Cortex of kidney (tissue), 1 donor: ENCODE measurements at places on chromosomes 4 and X.

DNA sequence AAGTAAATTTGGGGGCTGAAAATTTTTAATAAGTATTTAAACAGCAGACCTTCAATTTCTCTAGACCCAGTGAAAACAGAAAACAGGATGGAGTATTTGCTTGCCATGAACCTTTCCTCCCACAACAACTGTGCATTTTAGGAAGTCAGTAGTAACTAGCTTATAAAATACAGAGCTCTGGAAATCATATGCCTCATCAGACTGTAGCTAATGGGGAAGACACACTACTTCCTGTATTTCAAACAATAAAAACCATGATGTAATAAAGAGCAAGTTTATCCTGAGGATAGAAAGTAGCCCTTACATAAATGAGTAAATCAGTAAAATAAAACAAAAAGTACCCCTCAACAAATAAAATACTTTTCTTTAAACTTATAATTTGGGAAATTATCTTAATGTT lies 280.1 kb upstream of the ZFP42 start:
- DNase-seq: no peak

- no peak for DNase-seq
Measured at GRCh38 chrX:44881549-44881948, 8.6 kb downstream of the KDM6A start.

DNA sequence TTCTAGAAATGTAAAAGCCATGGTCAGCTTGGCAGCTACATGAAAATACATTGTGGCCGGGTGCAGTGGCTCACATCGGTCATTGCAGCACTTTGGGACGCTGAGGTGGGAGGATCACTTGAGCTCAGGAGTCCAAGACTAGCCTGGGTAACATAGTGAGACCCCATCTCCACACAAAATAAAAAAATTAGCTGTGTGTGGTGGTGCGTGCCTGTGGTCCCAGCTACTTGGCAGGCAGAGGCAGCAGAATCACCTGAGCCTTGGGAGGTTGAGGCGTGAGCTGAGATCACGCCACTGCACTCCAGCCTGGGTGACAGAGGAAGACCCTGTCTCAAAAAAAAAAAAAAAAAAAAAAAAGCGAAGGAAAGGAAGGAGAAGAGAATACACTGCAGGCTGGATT lies 29.0 kb downstream of the RNF212 start:
- no peak for DNase-seq

GRCh38 chrX:10021461-10022272 lies 54.5 kb downstream of the CLDN34 start:
- DNase-seq: no peak

DNA sequence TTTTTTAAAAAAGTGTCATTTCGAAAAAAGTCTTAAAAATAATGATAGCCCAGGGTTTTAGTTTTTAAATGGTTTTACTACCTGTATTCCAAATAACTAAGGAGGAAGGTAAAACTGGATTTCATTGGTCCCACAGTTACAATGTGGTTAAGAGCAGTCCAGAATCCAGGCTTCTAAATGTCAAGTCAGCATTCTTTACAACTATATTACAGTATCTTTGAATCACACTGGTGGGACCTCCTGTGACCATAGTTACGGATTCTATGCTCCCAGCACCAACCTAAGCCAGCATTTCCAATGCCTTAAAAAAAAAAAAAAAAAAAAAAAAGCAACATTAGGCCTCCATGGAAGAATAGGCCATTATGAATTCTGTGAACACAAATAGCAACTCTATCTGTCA lies 6.2 kb downstream of the TIGD4 start:
- DNase-seq: no peak

DNA sequence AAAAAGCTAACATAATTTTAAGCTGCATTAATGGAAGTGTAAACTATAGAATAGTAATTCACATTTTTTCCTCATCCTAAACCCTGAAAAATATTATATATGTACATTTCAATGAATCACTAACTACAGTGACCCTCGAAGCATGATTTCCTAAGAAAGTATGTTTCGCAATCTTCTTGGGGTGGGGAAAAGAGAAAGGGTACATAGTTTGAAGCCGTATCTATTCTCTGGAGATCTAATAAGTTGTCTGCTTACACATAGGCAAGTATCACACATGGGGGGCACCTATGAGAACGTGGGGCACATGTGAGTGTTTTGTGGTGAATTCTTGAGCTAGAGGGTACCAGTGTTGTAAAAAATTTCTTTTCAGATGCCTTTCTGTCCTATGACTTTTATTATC lies 71.2 kb downstream of the JADE1 start:
- no peak for DNase-seq

GRCh38 chrX:150227873-150228410 lies 135.2 kb upstream of the MAMLD1 start:
- DNase-seq: no peak

GRCh38 chr4:138868562-138868961 lies 147.0 kb upstream of the NOCT start:
- DNase-seq: no peak

DNA sequence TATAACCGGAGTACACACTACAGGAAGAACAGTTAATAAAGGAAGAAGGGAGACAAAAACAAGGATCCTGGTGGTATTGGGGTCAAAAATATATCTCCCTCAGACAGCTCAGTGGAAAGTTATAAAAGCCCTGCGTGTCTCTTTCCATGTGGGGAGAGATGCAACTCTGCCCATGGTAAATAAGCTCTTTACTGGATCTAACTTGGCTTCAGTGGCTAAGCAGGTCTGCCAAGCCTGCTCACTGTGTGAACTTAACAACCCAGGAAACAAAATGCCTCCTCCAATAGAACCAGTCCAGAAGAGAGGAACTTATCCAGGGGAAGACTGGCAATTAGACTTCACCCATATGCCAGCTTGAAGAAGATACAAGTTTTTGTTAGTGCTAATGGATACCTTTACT lies 17.0 kb upstream of the ZNF280C start:
- DNase-seq: no peak

GRCh38 chr4:78737035-78737434 lies 39.1 kb upstream of the BMP2K start:
- DNase-seq: no peak

DNA sequence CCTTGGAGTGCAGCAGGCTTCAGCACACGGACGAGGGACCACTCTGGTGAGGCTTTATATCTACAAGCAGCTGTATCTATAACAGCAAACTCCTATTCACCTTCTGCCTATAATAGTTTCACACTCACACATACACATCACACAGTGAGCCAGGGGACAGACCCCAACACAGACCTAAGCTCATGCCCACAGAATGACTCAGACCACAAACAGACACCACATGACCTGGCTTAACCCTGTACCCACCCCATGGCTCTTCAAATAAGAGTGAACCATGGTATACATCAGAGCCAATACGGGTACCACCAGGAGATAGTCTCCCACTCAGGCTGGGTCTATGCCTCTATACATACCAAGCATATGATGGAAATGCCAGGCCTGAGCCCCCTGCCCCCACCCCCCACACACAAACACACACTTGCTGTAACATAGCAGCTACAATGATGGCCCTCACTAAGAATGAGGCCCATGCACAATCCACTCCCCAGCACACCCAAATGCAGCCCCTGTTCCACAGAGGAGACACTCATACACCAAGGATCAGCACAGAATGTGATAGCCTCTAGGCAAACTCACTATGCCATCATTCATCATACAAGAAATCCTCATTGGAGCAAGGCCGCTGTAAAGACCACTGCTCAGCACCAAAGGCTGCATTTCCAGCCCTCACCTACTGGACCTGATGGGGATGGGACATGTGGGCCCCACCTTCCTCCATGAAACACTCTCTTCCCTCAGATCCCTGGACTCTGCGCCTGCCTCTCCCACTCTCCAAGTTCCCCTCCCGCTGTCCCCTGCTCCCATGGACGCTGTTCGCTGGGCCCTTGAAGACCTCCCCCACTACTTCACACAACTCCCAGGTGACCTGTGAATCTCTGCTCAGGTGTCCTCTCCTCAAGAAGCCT lies 62.1 kb upstream of the XIAP start:
- no peak for DNase-seq

- DNase-seq: no peak
Measured at GRCh38 chr4:133390198-133390855, 241.2 kb downstream of the PCDH10 start.

DNA sequence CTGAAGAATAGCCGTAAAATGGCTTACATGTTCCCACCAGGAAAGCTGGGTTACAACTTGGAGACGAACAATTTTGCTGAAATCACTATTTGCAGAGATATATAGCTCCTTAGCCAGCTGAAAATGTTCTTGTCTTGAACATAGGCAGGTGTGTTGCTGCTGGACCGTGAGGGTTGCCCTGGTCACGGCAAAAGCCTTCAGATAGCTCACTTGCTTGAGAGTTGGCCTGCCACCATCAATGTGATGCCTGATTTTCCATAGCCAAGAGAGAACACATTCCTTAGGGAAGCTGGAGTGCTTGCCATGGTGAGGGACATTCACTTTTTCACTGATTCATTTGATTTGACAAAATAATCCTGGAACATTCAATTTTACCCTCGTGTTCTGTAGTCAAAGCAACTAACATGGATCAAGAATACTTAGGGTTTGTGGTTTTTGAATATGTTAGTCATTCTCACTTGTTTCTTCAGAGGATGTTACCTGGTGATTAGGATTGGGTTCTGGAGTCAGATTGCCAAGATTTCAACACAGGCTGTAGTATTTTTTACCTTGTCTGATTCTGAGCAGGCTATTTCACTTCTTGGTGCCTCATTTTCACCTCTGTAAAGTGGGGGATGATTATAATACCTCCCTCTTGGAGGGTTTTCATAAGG lies 536.9 kb downstream of the RAPGEF2 start:
- DNase-seq: no peak

DNA sequence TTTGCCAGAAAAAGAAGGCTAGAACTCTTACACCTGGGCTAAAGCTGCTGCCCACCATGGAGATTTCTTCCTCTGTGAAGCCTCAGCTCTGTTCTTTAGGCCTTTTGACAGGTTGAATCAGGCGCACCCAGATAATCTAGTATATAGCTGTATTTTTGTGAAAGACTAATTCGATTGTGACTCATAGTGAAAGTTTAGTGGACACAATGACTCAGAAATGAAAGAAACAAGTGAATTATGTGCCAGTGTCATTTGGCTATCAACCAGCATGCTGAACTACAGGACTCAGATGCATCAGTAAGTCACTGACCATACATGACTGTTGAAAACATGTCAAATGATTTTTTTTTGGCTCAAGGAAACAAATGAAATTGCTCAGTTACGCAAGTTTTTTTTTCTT lies 425.4 kb downstream of the SLITRK2 start:
- no peak for DNase-seq

- no peak for DNase-seq
Measured at GRCh38 chr4:94523617-94524016, 71.9 kb downstream of the PDLIM5 start.

- DNase-seq: no peak
Measured at GRCh38 chr4:93403571-93403970, 425.0 kb upstream of the ATOH1 start.

DNA sequence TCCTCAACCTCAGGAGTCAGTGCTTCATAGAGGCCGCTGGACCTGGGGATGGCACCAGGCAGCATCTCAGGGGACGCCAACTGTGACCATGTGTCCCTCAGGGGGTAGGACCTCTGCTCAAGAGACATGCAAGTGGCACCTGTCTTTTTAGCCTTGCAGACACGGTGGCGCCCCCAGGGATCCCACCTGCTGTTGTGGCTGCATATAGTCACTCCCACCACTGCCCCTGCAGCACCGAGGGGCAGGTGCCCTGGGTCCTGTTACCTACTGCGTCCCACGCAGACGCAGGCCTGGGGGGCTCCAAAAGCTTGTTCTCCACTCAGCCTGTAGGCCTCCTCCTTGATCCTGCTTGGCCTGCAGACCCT lies 2.5 kb downstream of the MYL5 start:
- no peak for DNase-seq
